ENCODE measurements at places on chromosomes 4 and X.

DNA sequence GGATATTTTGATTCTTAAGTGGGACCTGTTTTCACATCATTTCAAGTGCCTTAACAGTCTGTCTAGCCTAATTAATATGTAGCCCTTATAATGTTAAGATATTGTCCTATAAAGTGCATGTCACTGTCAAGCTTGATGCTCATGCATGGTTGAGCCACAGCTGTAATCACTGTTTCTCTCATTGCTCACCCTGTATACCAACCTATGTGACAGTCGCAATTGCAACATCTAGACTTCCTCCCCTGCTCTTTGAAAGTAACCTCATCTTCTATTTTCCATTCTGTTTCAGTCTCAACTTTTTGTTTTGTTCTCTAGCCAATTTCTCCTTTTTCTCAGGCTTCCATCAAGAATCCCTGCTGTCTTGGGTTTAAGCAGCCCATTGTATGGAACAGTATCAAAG, 24.4 kb upstream of the MSL3 start:
- no peak for DNase-seq

DNA sequence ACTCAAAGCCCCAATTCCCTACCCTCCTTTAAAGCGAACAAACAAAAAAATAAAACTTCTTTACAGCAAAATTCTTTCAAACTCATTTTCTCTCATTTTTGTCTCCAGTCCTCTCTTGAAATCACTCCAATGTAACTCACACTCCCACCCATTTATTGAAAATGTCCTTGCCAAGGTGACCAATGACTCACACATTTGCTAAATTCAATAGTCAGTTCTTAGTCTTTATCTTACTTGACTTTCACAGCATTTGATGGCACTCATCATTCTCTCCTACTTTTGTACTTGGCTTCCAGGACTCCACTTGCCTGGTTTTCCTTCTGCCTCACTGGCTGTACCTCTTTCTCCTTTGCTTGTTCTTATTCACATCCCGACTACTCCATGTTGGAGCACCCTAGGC, 19.9 kb downstream of the CC2D2A start:
- DNase-seq = no peak

GRCh38 chr4:181951265-181951664, 291.9 kb upstream of the TENM3 start:
- DNase-seq = no peak

GRCh38 chr4:26199596-26199995, 121.2 kb upstream of the RBPJ start:
- no peak for DNase-seq

GRCh38 chr4:26086621-26087441, 172.8 kb downstream of the SMIM20 start:
- DNase-seq = no peak

DNA sequence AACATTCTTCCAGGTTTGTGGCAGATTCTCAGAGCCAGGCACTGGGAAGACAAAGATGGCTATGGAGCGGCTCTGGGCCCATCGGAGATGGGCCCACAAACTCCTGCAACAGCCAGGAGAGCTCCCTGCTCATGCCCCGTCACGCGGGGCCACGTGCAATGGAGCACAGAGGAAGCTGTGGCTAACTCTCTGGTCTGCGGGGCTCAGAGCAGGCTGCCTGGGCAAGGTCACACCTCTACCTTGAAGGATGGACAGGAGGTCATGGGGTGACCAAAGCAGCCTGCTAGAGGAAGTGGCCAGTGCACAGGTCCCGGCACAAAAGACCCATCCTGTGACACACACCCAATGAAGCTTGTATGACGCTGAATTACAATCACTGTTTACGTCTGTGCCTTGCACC, 45.2 kb downstream of the C4orf50 start:
- DNase-seq = no peak

DNA sequence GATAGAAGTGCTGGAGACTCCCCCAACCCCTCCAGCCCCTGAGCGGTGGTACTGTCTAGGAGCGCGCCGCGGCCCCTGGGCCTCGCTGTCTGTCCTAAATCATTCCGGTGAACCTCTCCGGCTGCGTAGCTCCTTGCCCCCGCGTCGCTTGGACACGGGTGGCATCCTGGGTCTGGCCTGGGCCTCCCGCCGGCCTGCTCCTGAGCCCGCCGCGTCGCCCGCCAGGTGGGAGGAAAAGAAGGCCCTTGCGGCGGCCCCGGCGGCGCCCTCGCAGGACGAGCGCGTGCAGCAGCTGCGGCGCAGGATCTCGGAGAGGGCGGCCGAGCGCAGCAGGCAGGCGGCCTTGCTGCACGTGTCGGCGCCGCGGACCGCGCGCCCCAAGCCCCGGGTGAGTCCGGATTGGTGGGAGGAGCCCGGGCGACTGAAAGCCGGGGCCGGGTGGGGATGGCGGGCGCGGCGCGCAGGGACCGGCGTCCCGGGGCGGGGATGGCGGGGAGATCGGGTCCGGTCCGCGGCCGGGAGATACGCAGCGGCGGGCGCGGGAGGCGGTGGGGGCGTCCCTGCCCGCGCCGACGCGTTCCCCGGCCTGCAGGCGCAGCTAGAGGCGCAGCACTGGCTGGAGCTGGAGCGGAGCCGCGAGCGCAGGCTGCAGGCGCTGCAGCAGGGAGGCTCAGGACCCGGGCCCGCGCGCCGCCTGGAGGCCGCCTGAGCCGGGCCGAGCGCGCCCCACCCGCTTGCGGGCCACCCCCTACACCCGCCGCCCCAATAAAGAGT, 6.5 kb upstream of the RNF4 start:
- peak; percentile 53 for DNase-seq

DNA sequence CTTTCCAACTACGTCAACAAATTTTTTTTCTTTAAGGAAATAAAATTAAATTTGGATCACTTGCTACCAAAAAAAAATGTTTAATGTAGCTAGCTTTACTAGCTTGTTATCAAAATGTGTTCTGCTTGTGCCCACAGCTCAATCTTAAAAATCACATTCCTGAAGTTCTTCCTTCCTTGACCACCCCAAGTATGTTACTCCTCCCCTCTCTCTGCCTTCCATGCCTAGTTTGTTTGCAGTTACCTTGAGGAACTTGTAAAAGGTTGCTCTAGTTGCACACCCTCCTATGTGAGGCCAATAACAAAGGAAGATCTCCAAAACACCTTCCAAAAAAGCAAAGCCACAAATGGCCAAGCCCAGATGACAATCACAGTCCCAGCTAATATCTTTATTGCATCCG, 19.6 kb upstream of the TMEM184C start:
- no peak for DNase-seq

Measured in HT1080 (cell line).